ENCODE measurements at places on chromosomes 2 and 18.

DNA sequence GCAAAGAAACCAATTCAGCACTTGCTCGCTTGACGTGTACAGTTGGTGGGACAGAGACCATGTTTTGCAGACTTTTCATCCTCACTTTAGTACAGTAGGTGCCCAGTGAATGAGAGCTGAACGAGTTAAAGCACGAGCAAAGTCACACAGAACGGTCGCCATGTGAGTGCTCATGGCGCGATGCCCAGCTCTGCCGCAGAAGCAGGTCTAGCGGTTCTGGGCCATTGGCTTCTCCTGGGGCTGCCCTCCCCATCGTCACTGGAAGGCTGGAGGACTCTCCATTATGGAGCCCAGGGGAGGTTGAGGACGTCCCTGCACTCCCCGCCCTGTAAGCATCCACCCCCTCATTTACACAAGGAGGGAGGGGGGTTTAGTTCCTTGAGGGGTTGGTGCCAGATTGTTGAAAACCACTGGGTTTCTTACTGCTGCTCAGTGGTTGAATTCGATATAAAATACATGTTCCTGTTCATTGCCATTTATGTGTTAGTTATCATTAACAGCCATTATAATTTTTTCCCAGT is 24.9 kb downstream of the PTGR3 start:
- DNase-seq: no peak

DNA sequence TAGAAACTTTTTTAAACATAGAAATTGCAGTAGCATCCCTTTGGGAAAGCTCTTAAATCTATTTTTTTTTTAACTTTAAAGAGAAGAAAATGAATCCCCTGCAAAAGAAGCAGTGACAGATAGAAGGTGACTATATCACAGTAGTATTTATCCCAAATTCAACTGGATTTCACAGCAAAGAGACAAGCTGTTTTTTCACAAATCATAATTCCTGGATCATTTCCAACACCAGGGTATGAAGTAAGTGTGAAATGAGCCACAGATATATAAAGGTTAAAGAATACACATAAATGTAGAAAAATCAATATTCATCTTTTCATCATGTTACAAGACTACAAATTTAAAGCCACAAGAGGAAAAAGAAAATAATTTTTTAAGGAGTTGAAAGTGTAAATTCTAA is 1404.9 kb upstream of the NXPH2 start:
- no peak for DNase-seq

DNA sequence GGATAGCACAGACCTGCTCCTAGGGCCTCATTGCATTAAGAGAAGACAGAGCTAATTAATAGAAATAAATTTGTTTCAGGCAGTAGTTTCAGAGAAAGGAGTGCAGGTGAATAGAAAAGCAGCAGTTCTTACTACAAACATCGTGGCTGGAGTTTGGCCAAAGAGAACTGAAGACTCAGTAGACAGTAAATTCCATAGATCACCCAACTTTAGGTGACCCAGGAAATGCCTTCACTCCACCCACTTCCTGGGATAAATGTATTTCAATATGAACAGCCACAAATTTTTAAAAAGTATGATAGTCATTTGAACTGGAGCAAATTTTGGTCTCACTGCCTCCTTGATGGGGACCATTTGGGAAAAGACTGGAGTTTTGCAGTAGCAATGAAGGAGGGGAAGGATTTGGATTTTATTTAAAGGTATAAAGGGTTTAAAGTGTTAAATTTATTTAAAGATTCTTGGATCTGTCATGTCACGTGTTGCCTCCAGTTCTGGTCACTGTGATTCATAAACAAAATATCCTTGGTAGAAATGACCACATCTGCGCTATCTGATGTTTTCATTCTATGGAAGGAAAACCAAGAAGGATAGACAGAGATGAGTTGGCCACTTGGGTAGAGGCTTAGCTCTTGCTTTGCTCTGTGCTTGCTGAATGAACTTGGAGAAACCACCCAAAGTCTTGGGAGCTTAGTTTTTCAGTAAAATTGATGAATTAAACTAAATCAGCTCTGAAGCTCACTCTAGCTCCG is 390.2 kb downstream of the THSD7B start:
- no peak for DNase-seq

DNA sequence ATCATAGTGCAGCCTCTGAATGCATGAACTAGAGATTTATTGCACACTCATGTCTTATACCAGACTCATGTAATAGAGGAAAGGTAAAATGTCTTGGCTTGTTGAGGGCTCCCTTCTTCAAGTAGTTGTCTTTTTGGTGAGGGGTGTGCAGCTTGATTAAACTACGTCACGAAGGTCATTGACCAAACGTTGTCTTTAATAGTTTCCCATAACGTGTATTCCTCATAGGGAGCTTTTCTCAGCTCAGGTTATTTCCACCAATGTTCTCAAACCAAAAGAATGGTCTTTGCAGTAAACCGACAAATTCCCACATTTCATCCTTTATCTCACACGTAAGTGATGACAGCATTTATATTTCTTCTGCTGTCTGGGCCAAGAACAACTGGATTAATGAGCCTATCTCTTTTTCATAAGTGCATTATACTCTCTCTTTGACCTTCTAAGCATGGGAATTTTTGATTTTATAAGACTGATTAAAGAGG is 547.7 kb upstream of the ZEB2 start:
- DNase-seq: no peak

GRCh38 chr2:182463760-182464159 is 36.9 kb upstream of the PDE1A start:
- no peak for DNase-seq

DNA sequence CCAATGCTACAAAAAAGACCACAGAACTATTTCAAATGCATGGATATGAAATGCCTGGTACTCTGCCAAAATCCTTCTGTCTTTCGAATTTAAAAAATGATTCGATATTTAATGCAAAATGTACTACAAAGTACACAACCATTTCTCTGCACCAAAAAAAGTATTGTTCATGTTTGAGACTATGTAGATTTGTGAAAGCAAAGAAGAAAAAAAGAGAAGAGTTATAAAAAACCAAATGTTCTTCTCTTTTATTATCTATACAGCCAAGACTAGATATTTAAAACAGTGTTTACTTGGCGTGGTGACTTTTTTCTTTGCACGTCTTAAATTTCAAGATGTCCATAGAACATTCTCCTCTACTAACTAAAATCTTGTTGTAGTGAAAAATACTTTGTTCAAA is 89.2 kb downstream of the DTNA start:
- no peak for DNase-seq

DNA sequence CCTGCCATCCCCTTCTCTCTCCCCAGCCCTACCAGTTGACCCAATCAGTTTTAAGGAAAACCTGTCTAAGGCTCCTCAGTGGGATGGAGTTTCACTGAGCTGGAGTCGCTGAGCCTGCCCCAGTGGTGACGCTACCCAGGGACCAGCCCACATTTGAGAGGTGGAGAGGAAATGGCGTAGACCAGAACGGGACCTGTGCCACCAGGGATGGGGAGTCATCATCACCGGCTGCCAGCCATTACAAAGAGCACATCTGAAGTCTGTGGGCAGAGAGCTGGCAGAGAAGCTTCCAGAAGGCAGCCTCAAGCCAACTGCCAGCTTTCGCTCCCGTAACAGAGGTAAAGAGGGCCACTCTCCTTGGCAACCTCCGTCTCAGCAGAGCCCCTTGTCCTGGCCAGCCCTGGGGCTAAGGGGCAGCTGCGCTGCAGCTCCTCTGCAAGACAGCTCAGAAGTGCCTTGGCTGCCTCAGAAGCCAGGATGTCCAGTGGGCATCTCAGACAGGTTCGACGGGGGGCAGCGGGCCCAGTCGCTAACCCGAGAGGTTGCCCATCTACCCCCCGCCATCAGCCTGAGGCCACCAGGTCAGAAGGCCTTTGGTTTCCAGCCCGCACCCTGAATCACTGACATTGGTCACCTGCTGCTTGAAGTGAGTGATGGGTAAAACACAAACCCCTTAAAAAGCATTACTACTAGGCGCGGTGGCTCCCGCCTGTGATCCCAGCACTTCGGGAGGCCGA is 15.4 kb downstream of the SDC1 start:
- no peak for DNase-seq

DNA sequence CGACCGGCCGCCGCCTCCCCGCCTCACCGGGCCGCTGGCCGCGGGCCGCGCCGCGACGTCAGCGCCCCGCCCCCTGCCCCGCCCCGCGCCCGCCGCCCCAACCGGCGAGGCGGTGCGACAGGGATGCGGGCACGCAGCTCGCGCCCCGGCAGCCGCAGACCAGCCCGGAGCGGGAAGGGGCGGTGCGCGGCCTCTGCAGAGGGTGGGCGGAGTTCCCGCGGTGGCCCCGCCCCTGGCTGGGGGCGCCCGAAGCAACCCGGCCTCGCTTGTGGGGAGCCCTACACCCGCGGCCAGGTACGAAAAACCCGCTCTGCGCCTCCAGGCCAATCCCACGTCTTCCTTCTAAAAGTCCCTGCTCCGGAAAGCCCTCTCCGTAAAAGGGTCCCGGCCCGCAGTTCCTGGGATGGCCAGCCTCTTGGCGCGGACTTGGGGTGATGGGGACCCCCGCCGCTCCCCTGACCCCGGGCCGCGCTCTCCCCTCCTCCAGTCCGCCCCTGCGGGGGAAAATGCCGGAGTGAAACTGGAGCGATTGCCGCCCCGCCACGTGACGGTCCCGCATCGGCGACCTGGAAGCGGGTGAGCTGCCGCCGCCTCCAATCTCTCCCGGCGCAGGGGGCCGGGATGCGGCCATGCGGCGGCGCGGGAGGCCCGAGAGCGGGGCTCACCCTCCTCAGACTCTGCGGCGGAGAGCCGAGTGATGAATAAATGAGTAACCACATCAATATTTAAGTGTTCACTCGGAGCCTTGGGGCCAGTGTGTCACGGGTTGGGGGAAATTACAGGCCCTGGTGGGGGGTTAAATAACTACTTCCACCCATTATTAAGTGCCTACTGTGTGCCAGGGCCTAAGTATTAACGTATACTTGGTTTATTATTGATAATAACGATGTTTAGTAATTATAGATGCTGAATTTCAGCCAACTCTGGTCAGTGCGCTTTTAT is at the start of gene RAB11FIP5:
RAB11FIP5 (minus strand) TSS at position 36 of the 942 bp plus-strand sequence. CDS start 171 bp downstream, outside the sequence.
- DNase-seq: no peak

DNA sequence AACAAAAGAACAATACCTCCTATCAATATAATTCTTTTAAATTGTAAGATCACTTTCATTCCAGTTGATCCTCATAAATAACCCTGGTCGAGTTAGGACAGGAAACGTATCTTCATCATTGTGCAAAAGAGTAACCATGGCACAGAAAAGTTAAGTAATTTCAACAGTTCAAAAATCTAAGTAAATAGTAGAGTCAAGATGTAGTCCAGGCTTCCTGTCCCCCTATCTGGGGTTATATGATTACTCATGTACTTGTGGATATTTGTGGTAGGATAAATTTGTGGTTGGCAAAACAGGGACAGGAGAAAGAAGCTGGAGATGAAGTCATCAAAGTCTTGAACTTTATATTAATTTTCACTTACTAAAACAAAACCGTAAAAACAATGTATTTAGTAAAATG is 772.6 kb downstream of the TSN start:
- no peak for DNase-seq

DNA sequence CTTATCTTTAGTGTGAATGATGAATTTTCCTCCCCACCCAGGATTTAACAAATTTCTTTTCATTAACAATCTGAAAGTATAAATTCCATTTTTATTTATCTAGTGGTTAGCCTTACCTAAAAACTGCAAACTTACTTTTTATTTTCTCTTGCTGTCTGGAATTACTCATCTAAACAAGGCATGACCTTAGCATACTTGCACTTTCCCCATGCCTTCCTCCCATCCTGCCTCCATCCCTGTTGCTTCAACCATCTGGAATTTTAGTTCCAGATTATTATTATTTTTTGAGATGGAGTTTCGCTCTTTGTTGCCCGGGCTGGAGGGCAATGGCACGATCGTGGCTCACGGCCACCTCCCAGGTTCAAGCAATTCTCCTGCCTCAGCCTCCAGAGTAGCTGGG is 35.6 kb downstream of the GDF7 start:
- no peak for DNase-seq

- no peak for DNase-seq
Observed at GRCh38 chr18:21826196-21826595, 85.6 kb downstream of the MIB1 start.

- no peak for DNase-seq
Observed at GRCh38 chr18:77173275-77174030, 40.9 kb upstream of the MBP start.

GRCh38 chr2:15348045-15348444 is 213.1 kb downstream of the NBAS start:
- no peak for DNase-seq
